OCI-M1 (cell line): ENCODE measurements at places on chromosomes 13 and 19.
A peak's percentile ranks its signal among the peaks of the same experiment; 100 is the strongest.

- DNase-seq = no peak
These were observed 2.3 kb upstream of the ILF3 start for GRCh38 chr19:10651851-10652250.

DNA sequence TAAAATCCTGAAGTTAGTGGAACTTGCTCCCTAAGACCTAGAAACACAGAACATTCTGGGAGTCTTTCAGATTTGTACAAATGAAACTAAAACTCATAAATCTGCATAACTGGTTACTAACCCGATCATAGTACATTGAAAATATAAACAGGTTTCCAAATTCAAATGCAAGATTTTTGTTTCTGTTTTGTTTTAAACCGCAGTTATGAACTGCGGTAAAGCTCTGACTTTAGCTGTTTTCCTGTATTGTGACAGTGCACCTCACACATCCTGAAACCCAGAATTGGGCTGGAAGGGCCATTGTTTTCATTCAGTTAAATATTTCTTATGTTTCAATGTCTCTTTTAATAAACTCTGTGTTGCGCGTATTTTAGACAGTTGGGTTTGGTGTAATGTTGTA is 204.7 kb downstream of the SHISA2 start:
- no peak for DNase-seq

DNA sequence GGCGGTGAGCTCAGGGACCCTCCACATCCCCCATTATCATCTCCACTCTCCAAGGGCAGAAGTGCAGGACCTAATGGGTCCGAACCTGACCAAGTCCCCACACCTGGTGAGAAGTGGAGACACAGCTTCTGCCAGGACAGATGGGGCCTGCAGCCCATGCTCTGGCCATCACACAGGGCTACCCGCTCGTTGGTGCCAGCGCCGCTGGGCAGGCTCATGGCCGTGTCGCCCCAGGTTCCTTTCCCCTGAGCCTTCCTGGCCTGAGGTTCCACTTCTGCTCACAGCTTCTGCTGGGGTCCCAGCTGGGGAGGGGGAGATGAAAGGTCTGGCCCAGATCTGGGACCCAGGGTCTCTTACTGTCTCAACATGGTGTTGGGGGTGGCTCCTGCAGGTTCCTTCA is 48.4 kb upstream of the KCTD15 start:
- no peak for DNase-seq

- no peak for DNase-seq
These were observed 120.5 kb downstream of the DIAPH3 start for GRCh38 chr13:60043262-60043661.

GRCh38 chr19:4362101-4362828 is 18.9 kb downstream of the MPND start:
- no peak for DNase-seq

DNA sequence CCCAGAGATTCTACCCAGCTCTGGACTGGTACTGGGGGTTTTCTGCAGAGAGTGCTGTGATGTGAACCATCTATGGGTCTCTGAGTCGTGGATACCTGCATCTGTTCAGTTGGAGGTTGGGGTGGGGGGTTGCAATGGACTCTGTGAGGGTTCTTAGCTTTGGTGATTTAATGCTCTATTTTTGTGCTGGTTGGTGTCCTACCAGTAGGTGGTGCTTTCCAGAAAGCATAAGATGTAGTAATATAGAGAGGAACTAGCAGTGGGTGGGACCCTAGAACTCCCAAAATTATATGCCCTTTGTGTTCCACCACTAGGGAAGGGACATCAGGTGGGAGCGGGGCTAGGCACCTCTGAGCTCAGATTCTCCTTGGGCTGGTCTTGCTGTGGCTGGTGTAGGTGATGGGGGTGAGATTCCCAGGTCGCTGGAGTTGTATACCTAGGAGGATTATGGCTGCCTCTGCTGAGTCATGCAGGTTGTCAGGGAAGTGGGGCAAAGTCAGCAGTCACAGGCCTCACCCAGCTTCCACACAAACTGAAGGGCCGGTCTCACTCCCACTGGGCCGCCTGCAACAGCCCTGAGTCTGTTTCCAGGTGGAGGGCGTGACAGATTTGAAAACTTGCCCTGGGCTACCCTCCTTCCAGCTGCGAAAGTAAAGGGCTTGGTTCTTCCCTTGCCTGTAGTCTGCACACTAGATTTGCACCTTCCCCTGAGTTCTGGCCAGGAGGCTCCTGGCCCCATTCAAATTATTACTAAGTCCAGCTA is 573.0 kb upstream of the SLITRK1 start:
- peak; percentile 12 for DNase-seq

DNA sequence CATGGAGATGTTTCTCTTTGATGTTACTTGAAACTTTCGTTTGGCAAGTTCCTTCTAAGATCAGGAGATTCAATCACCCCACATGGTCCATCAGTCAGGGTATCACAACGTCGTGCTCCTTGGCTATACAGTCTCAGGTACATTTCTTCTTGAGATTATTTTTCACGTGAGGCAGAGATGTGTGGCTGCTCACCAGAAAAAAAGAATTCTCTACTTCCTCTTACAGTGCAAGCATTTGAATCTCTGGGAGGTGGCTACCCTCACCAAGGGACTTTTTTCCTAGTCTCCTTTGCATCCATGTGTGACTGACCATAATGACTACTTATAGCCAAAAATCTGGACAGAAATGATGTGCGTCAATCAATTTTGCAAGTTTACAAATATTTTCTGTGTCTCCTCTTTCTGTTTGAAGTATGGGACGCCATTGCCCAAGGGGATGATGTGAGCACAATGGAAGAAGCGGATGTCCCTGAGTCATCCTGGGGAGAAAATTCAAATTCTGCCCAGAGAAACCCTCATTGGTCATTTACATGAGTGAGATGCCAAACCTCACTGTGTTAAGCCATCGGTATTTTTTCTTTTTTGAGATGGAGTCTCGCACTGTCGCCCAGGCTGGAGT is 8.6 kb upstream of the LAIR2 start:
- no peak for DNase-seq

DNA sequence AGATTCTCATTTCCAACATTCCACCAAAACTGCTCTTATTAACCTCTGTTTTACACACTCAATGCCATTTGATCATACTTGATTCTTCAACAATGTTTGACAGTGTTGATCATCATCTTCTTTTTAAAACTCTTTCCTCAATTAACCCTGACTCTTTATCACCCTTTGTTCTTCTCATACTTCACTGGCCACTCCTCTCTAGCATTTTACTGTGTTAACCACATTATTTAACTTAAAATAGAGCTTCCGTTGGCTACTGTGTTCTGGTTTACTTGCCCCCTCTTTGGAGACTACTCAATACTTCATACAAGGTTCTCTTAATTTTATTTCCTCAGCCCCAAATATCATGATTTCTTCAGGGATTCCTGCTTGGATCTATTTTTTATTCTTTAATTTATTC is 121.1 kb upstream of the SPRY2 start:
- no peak for DNase-seq

DNA sequence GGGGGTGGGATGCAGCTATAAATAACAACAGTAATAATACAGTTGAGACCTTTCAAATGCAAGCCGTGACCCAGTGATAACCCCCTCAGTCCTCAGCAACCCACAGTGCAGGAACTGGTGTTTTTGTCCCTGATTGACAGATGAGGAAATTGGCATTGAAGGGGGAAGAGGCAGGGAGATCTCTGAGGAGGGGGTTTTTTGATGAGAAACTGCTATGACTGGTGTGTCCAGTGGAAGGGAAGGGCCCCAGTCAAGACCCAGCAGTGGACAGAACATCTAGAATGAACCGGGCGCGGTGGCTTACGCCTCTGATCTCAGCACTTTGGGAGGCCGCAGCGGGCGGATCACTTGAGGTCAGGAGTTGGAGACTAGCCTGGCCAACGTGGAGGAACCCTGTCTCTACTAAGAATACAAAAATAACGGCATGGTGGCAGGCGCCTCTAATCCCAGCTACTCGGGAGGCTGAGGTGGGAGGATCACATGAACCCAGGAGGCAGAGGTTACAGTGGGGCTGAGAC is 1.9 kb downstream of the MAP1S start:
- no peak for DNase-seq

GRCh38 chr13:46490129-46490528 is 62.8 kb upstream of the LRCH1 start:
- DNase-seq = peak; percentile 20

DNA sequence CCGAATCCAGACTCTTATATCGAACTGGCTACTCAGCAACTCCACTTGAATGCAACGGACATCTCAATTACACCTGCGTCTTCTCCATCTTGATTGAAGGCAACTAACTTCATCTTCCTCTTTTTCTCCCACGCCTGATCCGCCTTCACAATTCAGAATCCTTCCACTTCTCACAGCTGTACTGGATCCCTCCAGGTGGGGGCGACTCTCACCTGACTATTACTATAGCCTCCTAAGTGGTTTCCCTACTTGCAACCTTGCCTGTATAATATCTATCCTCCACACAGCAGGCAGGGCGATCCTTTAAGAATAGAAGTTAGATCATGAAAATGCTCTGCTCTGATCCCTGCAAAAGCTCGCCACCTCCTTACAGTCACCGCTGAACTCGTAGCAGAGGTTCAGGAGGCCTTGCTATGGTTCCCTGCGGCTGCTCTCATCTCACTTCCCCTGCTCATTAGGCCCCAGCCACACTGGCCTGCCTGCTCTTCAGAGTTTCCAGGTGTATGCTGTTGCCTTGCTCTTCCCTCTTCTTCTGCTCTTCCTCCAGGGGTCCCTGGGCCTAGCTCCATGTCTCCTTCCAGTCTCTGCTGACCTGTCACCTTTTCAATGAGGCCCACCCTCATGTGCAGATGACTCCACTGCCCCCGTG is 31.9 kb downstream of the RFXAP start:
- DNase-seq = peak; percentile 64

- DNase-seq = no peak
These were observed 6.1 kb upstream of the FXYD3 start for GRCh38 chr19:35109395-35110112.

DNA sequence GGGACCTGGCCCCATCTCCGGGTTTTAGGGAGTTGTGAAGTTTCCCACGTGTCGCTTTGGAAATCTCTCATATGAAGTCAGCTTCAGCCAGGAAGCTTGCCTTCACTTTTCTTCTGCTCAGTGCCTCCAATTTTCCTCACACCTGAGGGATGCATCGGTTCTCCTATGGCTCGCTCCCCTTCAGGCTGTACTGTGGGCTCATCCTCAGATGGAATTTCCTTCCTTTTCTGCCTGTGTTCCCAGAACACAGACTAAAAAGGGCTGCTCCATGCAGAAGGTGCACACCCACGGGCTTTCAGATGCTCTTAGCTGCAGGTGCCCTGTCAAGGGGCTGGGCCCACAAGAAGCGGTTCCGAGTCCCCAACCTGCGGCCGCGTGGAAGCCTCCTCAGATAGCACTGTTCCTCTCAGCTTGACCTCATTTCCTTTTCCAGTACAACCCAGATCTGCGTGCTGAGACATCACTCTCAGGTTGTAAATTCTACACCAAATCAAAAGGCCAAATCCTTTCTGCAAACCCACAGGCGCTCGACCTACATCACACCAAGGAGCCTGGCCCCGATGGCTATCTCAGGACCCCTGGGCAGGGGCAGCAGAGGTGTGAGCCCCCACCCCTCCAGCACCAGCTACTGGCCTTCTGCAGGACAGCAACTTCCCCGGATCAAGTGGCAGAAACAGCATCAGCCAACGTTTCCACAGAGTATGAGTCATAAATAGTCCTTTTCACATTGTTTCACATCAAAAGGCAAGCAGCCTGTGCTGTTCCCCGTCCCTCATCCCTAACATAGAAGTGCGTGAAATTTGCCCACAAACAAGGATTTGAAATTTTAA is 275.9 kb downstream of the ZNF536 start:
- no peak for DNase-seq

DNA sequence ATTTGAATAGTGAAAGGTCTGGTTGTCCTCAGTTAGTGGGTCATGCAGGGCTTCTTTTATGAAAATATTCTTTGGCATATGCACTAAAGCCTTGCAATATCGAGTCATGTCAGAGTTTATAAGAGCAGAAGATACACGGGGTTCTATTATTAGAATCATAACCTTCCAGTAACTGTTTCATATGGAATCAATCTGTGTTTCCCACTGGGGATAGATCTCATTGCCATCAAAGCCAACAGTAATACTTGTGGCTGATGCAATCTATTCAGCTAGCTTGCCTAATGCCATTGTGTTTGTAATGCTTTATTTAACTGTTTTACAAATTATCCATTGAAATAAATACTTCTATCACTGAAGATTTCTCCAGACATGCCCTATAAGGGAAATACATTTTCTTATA is 746.9 kb upstream of the PCDH9 start:
- no peak for DNase-seq

DNA sequence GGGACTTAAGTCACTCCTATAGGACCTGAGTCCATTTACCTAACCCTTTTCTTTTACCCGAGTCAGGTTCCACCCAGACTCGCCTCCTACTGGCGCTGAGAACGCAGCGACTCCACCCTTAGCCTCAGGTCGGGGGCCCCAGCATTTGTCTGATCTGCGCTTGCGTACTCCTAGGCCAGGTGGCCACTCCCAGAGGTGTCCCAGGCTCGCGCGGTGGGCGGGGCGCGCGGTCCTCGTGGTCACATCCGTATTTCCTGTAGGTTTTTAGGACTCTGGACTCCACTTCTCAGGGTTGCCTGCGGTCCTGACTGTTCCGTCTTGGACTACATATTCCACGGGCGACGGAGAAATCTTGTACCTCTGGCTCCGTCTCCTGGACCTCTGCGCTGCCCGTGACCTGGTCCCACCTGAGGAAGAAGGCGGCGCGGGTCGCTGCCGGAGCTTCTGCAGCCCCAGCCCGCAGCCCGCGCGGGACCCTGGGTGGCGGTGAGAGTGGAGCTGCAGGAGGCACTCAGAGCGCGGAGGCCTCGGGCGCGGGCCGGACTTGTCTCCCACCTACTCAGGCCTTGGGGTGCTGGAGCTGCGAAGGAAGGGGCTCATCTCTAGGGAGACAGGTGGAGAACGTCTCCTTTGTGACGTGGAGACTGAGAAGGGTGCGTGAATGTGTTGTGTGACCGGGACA is 11.0 kb upstream of the ZNF573 start:
- DNase-seq = no peak

GRCh38 chr19:22052644-22053013 is 345 bp downstream of the ZNF257 start:
- DNase-seq = no peak

DNA sequence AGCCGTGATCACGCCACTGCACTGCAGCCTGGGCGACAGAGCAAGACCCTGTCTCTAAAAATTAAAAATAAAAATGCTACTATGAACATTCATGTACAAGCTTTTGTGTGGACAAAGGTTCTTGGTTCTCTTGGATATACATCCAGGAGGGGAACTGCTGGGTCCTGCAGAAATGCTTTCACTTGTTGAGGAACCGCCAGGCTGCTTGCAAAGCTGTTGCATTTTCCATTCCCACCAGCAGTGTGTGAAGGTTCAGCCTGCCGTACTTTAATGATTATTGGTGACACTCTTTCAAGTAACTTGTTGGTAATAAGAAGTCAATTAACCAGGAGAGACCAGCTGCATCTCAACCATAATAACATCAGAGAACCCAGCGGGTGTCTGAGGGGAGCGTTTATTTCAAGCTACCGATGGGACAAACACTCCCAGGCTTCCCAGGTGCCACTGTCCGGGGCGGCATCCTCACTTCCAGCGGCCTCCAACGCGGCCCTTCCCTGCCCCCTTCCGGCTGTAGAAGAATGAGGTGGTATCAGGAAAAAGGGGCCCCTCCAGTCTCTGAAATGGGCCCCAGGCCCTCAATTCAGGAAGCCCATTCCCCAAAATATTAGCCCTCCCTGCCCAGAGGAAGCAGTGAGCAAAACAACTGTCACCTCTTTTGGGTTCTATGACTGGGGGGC is 15.2 kb upstream of the PPP1R12C start:
- DNase-seq = no peak

- DNase-seq = peak; percentile 9
These were observed 89.3 kb downstream of the TM9SF2 start for GRCh38 chr13:99590519-99591011.
